Panc1 (cell line): ENCODE measurements at places on chromosomes 16 and 17.

- DNase-seq: no peak
Observed at GRCh38 chr17:1645207-1646171, at the start of gene SCARF1. Gene SCARF1 (minus strand): TSS chr17:1645732. CDS start chr17:1645697, 35 bp downstream.

- no peak for DNase-seq
Observed at GRCh38 chr16:87369796-87370719, 13.5 kb downstream of the FBXO31 start.

DNA sequence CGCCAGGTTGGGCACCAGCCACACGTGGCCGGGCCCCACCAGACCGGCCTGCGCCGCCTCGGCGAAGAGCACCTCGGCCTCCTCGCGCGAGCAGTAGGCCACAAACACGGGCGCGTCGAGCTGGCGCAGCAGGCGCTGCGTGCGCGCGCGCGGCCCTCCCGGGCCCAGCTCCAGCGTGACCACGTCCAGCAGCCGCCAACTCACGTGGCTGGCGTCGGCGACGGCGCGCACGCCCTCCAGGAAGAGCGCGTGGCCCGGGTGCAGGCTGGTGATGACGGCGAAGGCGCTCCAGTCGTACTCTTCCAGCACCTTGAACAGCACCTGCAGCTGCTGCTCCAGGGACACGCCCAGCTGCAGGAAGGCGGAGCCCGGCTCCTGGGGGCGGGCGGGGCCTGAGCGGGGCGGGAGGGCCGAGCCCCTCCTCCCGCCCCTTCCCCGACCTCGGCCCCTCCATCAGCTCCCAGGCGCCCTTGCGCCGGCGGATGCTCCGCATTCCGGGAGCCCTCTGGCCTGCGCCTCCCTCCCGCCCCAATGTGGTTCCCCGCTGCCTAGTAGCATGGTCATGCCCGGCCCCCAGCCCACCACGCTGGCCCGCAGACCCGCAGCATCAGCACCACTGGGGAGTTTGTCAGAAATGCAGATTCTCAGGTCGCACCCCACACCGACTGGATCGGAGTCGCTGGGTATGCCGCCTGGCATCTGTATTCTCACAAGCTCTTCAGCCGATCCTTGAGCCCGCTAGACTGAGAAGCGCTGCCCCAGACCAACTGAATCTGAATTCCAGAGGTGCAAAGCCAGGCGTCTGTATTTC lies 7.2 kb downstream of the GRIN2C start:
- no peak for DNase-seq

DNA sequence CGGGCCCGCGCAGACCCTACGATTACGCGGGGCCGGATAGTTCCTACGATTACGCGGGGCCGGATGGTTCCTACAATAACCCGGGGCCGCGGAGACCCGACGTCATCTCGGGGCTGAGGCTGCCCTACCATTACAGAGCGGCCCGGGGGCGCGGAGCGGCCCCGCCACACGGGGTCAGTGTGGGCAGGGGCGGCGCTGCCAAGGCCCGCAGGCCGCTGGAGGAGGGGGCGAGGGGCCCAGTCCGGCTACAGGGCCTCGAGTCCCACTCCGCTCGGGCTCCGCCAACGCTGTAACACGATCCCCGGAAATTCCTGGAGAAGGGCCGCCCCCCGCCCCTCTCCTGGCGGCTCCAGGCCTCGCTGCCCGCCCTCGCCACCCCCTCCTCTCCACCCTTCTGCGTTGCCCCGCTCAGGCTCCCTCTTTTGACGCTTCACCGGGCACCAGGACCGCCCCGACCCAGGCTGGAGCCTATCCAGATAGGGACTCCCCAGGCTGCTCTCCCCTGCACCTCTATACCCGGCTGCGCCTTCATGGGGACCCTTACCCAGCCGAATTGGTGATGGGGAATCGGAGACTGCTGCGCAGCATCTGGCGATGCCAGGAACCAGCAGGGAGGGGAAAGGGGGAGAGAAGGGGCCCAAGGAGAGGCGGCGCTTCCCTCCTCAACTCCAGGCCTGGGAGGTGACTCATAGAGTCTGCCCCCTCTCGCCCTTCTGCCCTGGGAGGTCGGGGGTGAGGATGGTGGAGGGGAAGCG lies at the start of gene RAB34:
Gene RAB34 (minus strand): TSS at position 291 of the 755 bp plus-strand sequence. CDS start 602 bp downstream, outside the sequence.
- no peak for DNase-seq

- peak; percentile 69 for DNase-seq
Observed at GRCh38 chr17:72588961-72589360, 468.1 kb downstream of the SOX9 start.

GRCh38 chr16:30085247-30085646 lies 6.5 kb downstream of the TBX6 start:
- DNase-seq: no peak

- no peak for DNase-seq
Observed at GRCh38 chr16:70688246-70688742, 2.4 kb upstream of the MTSS2 start.

DNA sequence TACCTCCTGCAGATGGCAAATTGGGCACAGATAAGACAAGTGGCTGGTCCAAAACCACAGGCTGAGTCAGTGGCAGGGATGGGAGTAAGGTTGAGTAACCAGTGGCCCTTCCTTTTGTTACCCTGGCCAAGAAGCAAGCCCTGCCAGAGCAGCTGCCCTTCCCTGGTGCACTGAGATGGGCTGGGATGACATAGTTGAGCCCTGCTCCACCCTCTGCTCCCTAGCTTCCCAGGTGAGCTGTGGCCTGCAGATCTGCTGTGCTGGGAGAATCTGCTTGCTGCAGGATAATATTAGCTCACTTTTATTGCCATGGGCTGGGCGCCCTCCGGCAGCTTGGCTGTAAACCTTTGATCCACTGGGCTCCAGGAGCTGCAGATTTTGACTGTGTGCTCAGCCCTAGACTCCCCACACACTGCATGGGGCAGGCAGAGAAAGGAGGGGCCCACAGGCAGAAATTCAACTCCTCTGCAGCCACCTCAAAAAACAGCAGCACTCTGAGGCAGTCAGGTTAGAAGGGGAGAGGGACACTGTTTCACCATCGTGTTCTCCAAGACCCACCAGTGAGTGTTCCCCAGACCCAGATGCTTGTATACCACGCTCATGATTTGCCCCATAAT lies 101.8 kb downstream of the CBLN1 start:
- no peak for DNase-seq

GRCh38 chr16:89198417-89199240 lies 1.7 kb downstream of the SLC22A31 start:
- DNase-seq: no peak

- DNase-seq: no peak
Observed at GRCh38 chr17:50507871-50508572, at the start of gene MYCBPAP. Gene MYCBPAP (plus strand): TSS chr17:50508439. CDS start chr17:50508675, 236 bp downstream.

GRCh38 chr17:12398441-12399051 lies 267.1 kb upstream of the MYOCD start:
- DNase-seq: no peak

GRCh38 chr17:48307814-48308411 lies 122.1 kb downstream of the SKAP1 start:
- DNase-seq: peak; percentile 36

- no peak for DNase-seq
Observed at GRCh38 chr16:2717383-2718263, 2.4 kb downstream of the PRSS27 start.

DNA sequence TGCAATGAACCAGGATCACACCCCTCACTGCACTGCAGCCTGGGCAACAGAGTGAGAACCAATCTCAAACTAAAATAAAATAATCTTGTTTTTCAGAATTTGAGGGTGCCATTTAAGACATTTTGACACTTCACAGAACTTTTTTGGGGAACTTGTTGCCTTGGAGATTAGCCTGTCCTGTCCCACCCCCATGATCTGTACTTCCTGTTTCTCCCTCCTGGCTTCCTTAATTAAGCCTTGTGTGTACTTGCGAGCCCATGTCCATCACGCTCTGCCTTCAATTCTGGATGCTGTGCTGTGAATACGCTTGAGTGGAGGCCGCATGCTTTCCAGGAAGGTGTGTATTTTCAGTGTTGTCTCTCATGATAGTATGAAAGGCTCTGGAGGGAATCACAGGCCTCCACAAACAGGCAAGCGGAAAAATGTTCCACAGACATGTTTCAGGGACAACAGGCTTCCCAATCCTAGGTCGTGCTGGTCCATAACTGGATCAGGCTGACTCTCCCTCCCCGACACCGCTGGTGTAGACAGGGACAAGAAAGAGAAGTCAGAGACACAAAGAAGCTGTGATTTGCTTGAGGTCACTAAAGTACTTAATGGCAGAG lies 56.9 kb downstream of the NOS2 start:
- DNase-seq: no peak

DNA sequence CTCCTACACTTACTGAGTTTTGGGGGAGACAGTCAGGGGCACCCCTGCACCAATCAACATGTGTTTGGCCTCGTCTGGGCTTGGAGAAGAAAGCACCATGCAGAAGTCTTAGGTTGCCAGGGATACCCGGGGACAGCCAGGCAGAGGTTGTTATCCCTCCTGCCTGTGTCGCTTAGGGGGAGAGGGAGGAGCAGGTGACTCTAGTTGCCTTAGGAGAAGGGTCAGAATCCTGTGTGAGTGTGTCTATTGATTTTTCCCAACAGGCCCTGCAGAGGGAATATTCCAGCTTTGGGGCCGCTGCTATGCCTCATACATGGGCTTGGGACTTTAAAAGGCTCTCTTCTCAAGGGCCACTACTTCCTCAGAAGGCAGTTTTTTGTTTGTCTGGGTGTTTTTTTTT lies 89.1 kb downstream of the RGS9 start:
- no peak for DNase-seq

GRCh38 chr17:70072546-70073309 lies 2.3 kb upstream of the KCNJ16 start:
- no peak for DNase-seq

- DNase-seq: no peak
Observed at GRCh38 chr16:85416228-85417109, 196.7 kb upstream of the GSE1 start.

- no peak for DNase-seq
Observed at GRCh38 chr17:9668517-9668916, 23.2 kb downstream of the USP43 start.

GRCh38 chr17:59357219-59357697 lies 25.8 kb downstream of the YPEL2 start:
- DNase-seq: no peak

DNA sequence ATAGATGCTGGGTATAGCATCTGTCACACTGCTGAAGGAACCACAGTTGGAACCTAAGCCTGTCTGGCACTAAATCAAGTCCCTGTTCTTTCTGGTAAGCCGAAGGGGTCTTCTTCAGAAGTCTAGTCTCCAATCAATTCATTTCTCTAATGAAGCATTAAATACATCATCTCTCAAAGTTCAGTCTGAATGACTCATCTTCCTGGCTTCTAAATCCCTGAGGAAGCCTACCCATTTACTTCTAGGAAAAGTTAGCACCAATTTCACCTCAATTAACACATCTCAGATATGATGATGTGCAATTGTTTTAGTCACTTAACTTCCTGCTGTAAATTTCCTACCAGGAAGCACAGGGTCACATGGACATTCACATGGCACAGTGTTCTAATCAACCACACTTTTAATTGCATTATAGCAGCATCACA lies 49.9 kb downstream of the TEX14 start:
- no peak for DNase-seq

- no peak for DNase-seq
Observed at GRCh38 chr17:48611213-48611612, 396 bp upstream of the HOXB7 start.
